ENCODE measurements at places on chromosomes 2 and 18.

- DNase-seq, result no peak
Measured at GRCh38 chr2:173373290-173373689, 18.6 kb downstream of the CDCA7 start.

DNA sequence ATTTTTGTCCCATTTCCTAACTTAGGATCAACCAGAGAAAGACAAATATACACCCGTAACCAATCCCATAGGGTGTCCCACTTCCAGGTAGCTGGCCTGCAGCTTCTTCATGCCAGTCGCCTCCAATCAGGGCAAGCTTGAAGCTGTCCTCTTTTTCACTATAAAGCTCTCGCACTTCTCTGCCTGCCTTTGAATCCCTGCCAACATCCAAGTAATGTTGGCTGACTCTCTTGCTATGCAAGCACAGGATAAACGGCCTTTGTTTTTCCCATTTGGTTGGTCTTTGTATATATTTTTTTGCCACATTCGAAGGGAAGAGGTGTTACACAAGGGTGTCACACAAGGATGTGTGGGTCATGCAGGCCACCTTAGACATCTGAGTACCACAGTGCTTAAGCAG is 388.8 kb downstream of the CBLN2 start:
- no peak for DNase-seq

- no peak for DNase-seq
Measured at GRCh38 chr2:222827417-222827816, 33.4 kb upstream of the ACSL3 start.

DNA sequence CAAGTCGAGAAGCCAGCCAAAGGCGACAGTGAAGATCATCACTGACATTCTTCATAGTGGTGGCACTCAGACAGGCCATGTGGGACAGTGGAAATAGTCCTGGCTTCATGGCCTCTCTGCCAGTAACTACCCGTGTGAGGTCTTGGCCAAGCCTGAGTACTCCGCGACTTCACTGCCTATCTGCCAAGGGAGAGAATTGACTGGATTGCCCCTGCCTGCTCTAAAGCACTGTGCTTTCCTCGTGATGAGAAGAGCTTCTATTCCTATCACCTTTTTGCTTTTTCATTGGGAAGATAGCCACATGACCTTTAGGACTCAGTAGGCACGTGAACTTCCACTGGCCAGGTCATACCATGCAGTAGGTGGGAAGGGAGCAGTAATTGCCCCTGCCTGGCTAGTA is 239.3 kb downstream of the HAUS1 start:
- no peak for DNase-seq

DNA sequence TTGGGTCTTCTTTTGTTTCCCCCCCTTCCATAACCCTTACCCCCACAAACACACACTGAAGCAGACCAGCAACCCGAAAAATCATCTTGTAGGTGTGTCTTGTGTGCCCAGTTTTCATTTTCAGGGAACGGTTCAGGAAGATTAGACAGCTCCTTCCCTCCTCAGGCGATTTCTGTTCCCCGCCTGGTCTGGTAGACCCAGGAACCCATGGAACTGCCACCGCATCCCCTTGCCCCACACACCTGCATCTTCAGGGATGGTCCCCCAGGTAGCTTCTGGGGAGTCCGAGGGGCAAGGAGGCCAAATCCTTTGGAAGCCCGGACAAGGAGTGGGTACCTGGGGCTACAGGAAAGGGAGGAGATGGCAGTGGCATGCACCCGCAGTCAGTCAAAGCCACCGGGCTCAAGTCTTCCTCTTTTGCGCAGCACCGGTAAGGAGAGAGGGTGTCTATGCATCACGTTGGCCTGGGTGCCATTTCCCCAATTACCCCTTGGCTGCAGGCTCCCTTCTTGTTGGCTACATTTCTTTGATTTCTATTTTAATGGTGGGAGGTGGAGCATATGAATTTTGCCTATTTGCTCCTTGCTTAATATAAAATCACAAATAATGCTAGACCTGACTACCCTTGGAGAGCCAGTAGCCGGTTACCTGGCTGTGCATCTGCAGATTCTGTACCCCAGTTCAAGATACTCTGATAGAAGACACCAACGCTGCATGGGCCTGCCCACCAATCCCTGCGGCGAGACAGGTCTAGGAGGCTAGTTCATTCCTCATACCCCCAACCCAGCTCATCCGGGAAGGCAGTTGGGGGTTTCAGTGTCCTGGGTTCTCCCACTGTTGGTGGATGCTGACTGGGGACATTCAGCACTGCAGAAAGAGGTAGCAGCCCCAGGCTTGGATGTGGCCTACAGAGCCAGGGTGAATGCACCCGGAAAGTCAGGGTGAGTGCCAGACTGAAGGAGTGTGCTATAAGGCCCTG is 30.0 kb upstream of the ATP6V1B1 start:
- DNase-seq, result no peak

- DNase-seq, result no peak
Measured at GRCh38 chr18:54163453-54163852, 61.0 kb downstream of the MBD2 start.

- no peak for DNase-seq
Measured at GRCh38 chr2:225076125-225076524, 33.9 kb upstream of the DOCK10 start.

GRCh38 chr2:230687498-230687897 is 25.1 kb upstream of the CAB39 start:
- no peak for DNase-seq

GRCh38 chr2:113171334-113172075 is 2.3 kb upstream of the PSD4 start:
- DNase-seq, result no peak

DNA sequence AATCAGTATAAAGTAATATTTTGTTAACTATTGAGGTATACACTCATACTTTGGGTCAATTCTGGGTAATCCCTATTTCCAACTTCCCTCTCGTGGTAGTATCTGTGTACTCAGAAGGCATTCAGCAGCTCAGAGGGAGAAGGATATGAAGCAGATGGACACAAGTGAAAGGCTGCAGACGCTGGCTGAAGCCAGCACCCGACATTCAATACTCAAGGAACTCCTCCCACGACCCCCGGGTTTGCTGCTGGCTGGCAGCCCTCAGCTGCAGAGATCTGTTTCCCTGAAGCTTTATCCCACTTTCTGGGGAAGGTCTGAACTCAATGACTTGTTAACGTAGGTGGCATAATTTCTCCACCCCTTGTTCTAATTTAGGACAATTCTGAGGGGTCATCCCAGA is 847.3 kb upstream of the SOX11 start:
- no peak for DNase-seq

- no peak for DNase-seq
Measured at GRCh38 chr18:7786569-7786968, 219.5 kb downstream of the PTPRM start.

DNA sequence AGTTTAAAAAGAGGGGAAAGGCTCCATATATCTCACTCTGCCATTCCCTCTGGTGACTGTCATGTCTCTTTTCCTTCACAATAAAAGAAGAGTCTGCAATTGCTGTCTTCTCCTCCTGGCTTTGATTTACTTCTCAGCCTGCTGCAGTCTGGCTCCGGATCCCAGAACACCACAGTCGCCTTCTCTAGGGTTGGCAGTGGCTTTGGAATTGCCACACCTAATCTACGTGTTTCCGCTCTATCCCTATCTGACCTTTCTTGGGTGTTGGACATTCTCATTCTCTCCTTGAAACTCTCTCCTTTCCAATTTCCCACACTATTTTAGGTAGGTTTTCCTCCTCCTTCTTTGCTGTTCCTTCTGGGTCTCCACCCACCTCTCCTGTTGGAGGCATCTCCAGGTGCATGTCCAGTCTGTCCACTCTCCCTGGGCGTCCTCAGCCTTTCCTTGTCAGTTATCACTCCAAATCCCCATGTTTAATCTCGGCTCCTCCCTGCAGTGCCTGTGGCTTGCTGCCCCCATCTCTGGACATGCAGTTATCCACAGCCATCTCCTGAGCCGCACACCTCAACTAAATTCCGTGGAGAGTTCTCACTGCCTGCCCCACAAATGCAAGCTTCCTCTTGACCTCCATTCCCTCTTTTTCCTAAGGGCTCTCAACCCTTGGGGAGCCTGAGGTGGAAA is 112.8 kb downstream of the KCTD1 start:
- no peak for DNase-seq

GRCh38 chr2:37564356-37564755 is 107.1 kb downstream of the CDC42EP3 start:
- no peak for DNase-seq

GRCh38 chr2:221102896-221103688 is 469.0 kb downstream of the EPHA4 start:
- no peak for DNase-seq

GRCh38 chr2:179129574-179130238 is 79.8 kb upstream of the CCDC141 start:
- DNase-seq, result no peak

- no peak for DNase-seq
Measured at GRCh38 chr2:18301421-18302139, 258.9 kb downstream of the RDH14 start.

Data from HepG2 (cell line).